ENCODE measurements at places on chromosomes 1 and 21.

DNA sequence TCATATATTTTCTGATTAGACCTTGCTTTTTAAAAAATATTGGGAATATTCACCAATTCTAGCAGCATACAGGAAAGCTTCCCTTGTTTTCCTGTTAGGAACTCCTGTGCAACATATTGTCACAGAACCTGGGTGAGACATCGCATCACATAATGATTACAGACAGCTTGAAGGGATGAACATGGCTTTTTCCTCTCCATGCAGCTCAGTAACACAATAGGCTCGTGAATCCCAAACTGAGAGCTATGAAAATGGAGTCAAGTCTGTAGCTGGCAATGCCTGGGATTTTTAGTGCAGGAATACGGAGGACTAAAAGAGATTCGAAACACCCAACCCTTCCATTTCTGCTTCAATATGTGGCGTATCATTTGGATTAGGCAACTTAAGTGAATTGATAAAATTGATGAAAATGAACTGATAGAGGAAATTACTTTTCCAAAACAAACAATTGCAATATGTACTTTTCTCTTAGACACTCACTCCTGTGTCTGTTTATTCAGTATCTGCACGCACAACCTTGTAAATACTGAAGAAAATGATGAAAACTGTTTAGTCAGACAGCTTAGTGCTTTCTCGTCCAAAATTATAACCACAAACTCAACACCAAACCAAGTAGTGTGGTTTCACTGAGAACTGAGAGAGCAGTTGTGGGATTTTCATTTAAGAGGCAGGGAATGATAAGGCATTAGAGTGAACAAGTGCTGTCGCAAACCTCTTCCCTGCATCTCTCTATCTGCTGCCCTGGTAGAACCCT, 250.4 kb downstream of the PTBP2 start:
- no peak for DNase-seq

DNA sequence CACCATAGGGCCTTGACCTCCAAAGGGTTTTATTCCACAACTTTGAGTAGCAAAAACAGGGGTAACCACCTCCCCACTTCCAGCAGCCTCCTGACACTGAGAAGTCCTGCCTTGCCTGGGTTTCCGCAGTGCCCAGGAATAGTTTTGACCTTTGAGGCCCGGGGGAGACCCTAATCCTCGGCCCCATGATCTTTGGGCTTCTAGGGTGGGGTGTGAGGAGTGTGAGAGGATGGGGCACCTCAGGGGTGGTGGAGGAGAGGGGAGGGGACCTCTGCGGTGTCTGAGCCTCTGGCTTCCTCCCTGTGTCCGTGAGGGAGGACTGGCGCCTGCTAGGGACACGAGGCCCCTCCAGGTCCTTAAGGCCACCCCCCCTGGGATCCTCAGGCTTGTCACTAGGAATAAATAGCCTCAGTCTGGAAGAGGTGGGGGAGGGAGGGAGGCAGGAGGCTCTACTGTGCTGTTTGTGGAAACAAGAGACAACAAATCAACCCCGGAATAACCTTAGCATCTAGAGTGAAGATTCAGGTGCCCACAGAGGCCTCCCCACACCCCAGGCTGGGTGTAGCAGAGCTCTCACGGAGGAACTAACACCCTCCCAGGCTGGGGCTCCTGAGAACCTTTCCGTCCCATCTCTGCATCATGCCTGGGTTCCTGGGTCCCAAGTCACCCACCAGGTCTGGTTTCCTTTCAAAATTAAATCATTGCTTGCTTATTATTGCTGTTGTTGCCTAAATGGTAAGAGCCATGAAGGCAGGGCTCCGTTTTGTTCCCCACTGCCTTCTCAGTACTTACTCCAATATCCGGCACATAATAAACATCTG, 904 bp upstream of the FHL3 start:
- no peak for DNase-seq

- DNase-seq = no peak
Measured at GRCh38 chr1:221137666-221138065, 258.4 kb downstream of the HLX start.

- peak; percentile 86 for DNase-seq
Measured at GRCh38 chr1:230176871-230177411, 109.9 kb downstream of the GALNT2 start.

DNA sequence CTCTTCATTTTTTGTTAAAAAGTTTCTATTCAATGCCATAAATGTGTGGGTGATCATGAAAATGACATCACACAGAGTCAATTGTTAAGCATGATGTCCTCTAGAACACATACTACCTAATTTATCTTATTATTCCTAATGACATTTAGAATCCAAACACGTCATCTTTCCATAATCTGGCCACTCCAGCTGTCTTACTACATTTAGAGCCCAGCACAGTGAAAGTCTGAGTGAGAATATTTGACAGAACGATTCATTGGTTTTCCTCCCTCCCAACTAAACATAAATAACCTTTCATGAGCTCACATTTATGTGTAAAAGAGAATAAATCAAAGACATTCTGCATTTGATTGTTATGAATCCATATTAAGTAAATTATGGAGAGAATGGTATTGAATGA, 160.7 kb downstream of the OLFM3 start:
- DNase-seq = no peak

GRCh38 chr1:246067432-246068216, 439.5 kb downstream of the SMYD3 start:
- DNase-seq = peak; percentile 90

DNA sequence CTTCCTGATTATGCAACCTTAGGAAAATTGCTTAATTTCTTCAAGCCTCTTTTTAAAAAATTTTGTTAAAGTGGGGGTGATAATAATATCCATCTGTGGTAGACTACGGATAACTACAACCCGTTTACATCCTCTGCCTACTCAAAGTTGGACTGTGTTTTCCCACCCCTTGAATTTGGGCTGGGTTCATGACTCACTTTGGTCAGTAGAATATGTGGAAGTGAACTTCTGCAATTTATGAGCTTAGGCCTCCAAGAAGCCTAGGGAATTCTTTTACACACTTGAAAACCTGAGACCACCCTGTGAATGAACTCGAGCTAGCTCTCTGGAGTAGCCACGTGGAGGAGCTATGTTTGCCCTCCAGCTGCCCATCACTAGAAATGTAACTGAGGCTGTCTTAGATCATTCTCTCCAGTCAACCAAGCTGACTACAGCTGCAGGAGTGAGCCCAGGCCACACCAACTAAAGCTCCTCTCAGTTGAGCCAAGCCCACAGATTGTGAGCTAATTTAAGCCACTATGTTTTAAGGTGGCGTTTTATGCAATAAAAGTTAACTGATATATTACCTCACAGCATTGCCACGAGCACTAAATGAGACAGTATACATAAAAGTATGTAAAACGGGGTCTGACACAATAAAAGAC, 29.6 kb upstream of the CACHD1 start:
- DNase-seq = no peak

- no peak for DNase-seq
Measured at GRCh38 chr1:174942547-174943255, 57.0 kb upstream of the CACYBP start.

DNA sequence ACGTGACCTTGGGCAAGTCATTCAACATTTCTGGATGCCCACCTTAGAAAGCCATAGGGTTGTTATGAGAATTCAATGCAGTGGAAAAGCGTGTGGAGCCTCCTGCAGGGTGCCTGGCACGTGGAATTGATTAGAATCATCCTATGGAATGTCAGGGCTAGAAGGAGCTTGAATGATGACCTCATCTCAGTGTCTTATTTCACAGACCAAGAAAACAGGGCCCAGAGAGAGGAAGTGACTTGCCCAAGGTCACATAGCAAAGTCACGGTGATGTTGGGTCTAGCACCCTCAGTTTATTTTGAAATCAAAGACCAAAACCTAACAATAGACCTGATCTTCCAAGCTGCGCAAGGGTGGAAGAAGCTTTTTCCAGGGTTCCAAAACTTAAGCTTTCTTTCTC, 6.0 kb downstream of the TRABD2B start:
- no peak for DNase-seq

DNA sequence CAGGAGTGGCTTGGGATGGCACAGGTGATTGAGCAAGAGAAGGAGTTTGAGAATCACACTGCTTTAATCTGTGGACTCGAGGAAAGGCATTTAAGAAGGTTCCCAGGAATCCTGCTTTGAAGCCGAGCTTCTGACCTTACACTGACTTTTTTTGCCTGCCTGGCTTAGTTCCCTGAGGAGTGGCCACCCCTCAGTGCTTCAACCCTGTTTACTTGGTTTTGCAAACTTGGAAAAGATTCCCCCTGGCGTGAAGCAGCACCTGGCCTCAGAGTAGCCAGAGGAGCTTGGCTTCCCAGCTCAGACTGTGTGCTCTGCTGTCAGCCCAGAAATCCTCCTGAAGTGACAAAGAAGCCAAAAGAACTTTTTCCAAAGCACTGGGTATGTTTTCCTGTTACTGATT, 48.5 kb upstream of the LDLRAP1 start:
- no peak for DNase-seq

DNA sequence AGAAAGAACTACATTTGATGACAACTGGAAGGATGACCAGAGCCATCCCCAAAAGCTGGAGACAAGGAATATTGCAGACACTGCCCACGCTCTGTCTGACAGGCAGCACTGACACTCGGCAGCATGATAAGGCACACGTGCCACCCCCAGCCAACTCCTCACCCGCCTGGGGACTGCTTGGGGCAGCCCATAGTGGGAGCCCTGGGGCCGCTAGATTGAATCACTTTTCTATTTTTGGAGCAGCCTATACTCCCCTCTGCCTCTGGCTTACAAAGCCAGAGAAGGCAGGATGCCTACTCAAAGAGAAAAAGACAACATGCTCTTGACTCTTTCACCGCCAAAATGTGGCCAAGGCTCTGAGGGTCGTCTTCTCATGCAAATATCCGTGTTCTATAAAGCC, 1.3 kb downstream of the SMG5 start:
- DNase-seq = peak; percentile 79

DNA sequence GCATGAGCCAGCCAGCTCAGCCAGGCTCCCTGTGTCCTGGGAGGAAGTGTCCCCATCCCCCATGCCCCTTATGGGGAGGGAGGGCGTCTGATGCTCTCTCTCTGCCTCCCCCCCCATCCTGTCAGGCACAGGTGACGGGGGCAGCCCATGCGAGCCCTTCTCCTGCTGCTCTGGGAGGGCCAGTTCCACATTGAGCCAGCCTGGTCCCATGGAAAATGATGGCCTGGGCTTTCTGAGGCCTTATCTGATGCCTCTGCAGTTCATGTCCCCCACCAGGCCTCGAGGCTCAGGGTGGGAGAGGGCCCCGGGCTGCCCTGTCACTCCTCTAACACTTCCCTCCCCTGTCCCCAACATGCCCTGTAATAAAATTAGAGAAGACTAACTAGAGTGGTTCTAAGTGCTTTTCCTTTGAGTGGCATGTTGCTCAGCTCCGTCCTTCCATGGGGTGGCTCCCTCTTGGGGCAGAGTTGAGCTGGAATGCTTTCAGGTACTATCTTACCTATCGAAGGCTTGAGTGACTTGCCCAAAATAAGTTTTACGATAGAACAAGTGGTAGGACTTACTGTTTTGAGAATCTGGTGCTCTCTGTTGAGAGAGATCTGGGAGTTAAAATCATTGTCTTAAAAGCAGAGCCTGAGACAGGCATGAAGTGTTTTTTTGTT, 1.8 kb upstream of the MTFR1L start:
- DNase-seq = no peak

DNA sequence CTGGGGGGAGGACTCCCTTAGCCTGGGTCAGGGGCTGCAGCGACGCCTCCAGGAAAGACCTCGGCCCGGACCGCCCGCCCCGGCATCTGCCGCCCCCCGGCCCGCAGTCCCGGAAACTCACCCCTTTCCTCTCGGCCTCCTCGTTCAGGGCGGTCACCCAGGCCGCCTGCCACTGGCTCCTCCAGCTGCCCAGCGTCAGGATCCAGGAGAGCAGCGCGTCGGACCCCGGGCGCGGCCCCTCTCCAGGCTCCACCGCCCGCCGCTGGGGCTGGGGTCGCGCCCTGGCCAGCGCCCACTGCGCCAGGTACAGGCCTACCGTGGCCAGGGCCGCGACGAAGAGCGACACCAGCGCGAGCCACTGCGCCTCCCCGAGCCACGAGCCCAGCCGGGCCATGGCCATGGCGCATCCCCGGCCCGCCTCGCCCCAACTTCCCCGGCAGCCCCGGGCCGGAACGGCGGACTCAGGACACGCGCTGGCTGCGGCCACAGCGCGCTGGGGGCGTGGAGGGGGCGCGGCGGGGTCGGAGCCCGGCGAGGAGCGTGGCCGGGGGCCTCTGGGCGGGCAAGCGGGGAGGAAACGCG, 478 bp downstream of the C2CD2 start:
- no peak for DNase-seq

DNA sequence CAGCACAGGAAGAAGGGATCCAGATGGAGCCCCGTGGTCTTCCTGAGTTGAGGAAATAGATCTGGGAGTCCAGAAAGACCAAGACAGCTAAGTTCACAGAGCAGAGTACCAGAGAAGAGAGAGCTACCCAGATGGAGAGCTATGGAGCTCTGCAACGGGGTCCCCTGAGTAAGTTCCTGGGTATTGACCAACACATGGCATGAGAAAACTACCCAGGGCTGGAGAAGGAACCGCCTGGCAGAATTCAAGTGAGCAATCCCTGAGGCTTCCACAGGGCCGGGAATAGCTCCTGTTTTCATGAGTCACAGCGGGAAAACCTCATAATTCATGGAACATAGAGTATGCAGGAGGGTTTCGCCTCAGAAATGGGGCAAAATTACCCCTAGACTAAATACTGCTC, 19.7 kb downstream of the STPG1 start:
- DNase-seq = no peak

GRCh38 chr1:56034222-56034621, 545.1 kb downstream of the PLPP3 start:
- no peak for DNase-seq

GRCh38 chr21:31484219-31484618, 140.2 kb upstream of the TIAM1 start:
- DNase-seq = no peak

GRCh38 chr21:46146856-46147255, 8.5 kb downstream of the FTCD start:
- DNase-seq = no peak

DNA sequence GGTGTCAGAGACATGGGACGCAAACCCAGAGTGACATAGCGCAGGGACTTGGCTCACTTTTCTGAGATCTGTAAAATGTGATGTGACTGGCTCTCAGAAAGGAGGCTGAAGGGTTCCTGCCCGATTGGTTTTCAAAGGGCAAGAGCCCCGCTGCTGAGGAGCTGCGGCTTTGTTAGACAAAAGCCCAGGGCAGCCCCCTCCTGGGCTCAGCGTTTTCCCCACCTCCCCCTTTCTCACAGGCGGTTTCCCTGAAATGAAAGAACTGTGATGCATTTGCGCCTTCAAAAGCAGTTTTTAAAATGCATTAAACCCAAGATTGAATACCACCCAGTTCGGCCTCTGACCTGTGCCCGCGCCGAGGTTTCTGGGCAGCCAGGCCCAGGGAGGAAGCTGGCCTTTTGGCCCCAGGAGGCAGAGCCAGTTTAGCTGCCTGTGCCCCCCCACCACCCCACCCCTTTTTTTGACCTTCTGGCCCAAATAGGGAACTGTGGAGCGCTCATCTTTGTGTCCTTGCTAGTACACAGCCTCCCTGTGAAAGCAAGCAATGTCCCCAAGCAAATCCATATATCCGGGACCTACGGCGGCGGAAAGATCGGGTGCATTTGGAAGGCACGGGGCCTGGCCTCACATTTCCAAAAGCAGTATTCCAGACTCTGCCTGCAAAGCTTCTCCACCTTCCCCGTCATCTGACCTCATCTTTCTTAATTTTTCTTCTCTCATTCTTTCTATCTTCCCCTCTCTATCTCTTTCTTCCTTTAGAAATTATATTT, 28.6 kb downstream of the CD247 start:
- DNase-seq = no peak
